ENCODE measurements at places on chromosomes 6 and 20. TPM values are rescaled to one million over a fixed set of nuclear protein-coding genes. Genes with fewer than 3 reads are reported as not detected.

Gene PHF20
- total RNA-seq: 28.9 TPM

Gene CST5
- total RNA-seq: not detected

Gene AURKA
- 3.2 TPM for total RNA-seq

Gene BPIFB2
- total RNA-seq: not detected

Gene GSTA1
- total RNA-seq: not detected

Gene MAFB
- total RNA-seq: 6.8 TPM

Gene FLRT3
- total RNA-seq: 0.22 TPM

Gene TMEM170B
- 4.2 TPM for total RNA-seq

Gene IDH3B
- total RNA-seq: 121 TPM

Gene EEF1A2
- 1,211 TPM for total RNA-seq

Gene LRP11
- total RNA-seq: 11.6 TPM

Gene DNMT3B
- 0.62 TPM for total RNA-seq

Gene GLP1R
- total RNA-seq: 0.08 TPM

Gene ZC2HC1B
- not detected for total RNA-seq

Gene TUBB2B
- 1.2 TPM for total RNA-seq

Gene CASS4
- total RNA-seq: 0.30 TPM

Gene HUS1B
- 0.86 TPM for total RNA-seq

Gene SLC17A4
- total RNA-seq: not detected

Data from cardiac septum (tissue), 1 donor.